Stimulated activated CD4-positive, alpha-beta T cell treated with anti-CD3 and anti-CD28 coated beads, Interleukin-1b, Interleukin-23, amount 100 ng/mL, for 1 hour (primary cell): ENCODE measurements at places on chromosomes 7 and 10.

DNA sequence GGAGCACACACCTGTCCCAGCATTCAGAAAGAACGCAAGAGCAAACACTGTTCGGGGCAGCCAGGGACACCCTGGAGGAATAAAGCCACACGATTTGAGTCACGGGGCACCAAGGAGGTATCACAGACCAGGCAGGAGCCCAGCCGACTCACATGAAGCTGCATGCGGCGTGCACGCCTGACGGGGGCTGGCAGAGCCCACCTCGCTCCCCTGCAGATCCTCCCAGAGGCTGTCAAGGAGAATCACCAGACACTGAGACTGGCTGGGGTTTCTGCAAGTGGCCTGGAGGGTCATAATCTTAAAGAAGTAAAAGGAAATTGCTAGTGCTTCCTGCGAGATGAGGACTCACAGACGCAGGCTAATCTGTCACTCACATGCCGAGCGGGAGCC lies 61.6 kb downstream of the TCERG1L start:
- no peak for DNase-seq

GRCh38 chr10:76303682-76304316 lies 872.4 kb downstream of the LRMDA start:
- DNase-seq = no peak

DNA sequence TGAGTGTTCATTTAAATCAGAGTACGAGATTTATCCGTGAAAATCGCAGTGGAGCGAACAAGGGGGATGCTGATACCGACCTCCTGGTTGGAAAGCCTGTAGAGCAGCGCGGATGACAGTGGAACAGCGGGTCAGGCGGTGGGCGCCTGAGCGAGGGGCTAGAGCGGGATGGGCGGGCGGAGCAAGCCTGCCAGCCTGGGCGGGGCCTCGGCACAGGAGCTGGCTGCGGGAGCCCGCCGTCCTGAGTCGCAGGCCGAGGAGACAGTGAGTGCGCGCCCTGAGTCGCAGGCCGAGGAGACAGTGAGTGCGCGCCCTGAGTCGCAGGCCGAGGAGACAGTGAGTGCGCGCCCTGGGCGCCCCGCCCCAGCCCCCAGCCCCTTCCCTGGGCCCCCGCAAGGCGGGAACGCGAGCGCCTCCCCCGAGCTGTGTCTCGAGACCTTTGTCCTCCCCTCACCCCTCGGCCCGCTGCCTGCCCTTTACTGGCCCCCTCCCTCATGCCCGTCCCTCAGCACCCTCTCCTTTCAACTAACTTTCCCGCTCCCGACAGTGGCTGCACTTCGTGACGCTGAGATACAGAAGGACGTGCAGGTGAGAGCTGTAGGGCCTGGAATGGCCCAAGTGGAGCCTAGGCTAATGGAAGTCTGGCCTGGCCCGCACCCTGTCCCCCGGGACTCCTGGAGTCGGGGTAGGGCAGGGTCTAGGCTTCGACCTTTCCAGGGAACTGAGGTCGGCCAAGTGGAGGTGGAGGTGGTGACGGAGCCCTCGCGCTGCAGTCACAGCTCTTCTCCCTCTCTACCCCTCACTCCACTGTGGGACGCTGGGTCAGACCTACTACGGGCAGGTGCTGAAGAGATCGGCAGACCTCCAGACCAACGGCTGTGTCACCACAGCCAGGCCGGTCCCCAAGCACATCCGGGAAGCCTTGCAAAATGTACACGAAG lies at the start of gene AS3MT:
AS3MT (plus strand) TSS at position 213 of the 941 bp plus-strand sequence; CDS start at position 336, 123 bp downstream.
- no peak for DNase-seq

- DNase-seq = no peak
Observed at GRCh38 chr10:34290412-34291081, 524.5 kb downstream of the PARD3 start.

GRCh38 chr7:142385491-142386340 lies 127.9 kb upstream of the PRSS58 start:
- DNase-seq = no peak

GRCh38 chr10:32940321-32941301 lies 17.4 kb downstream of the ITGB1 start:
- no peak for DNase-seq

- DNase-seq = no peak
Observed at GRCh38 chr7:108091461-108091831, 38.7 kb downstream of the LAMB4 start.

DNA sequence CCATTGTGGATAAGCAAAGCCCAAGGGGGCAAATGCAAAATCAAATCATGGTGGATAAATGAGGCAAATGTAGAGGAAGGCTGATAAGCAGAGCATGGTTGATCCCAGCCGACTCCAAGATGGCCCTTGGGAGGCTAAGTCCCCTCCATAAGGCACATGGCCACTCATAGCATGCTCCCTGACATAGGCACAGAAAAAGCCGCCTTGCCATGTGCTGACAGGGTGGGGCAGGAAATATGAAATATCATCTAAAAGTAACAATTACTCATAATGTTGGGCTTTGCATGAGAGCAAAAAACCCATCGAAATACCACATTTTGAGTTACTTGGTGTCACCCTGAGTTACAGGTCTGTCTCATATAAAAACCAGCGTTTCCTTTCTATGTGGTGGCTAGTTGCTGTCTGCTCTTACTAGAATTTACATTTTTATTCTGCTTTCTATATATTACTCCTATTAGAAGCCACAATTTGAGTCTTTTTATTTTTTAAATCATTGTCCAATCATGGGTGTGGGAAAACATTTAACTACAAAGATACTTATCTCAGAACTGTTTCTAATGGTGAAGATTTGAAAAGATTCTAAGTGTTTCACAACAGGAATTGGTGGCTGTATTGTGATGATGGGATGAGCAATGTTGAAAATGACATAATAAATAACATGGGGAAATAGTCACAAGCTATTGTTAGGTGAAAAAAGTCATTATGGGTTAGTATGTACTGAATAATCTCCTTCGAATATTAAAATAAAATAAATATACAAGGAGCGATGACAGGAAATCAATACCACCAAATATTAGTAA lies 102.7 kb downstream of the CUBN start:
- peak; percentile 43 for DNase-seq

DNA sequence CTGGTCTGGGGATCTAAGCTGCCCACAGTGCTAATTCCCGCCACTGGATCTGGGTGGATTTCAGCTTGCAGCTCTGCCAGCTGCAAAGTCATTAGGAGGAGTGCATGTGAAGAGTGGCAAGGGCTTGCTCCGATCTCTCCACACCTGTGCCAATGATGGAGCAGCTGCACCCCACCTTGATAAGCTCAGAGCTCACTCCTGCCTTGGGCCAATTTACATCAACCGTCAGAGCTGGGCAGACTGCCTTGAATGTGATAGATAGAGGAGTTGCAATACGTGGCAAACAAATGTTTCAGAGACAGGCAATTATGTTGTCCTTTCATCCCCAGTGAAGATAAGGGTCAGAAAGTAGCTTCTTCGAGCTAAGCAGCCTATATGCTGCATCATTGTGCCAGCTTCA lies 379.9 kb downstream of the SH2D4B start:
- no peak for DNase-seq

DNA sequence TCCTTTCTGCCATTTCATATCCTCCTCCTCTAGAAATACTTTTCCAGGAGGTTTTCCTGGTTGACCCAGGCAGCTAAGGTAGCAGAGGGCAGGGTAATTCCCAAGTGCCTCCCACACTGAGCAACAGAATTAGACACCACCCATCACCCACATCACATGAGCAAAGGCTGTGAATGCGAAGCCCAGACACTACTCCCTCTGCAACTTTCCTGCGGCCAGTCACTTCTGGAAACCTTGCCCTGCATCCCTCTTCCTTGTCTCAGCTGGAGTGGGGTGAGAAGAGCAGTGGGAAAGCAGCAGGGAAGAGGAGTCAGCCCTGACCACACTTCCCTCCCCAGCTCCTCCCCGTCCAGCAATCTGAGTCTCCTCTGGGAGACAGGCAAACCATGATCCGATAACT lies 15.2 kb downstream of the TMEM176B start:
- no peak for DNase-seq

GRCh38 chr7:87148332-87148955 lies 3.8 kb upstream of the DMTF1 start:
- no peak for DNase-seq

DNA sequence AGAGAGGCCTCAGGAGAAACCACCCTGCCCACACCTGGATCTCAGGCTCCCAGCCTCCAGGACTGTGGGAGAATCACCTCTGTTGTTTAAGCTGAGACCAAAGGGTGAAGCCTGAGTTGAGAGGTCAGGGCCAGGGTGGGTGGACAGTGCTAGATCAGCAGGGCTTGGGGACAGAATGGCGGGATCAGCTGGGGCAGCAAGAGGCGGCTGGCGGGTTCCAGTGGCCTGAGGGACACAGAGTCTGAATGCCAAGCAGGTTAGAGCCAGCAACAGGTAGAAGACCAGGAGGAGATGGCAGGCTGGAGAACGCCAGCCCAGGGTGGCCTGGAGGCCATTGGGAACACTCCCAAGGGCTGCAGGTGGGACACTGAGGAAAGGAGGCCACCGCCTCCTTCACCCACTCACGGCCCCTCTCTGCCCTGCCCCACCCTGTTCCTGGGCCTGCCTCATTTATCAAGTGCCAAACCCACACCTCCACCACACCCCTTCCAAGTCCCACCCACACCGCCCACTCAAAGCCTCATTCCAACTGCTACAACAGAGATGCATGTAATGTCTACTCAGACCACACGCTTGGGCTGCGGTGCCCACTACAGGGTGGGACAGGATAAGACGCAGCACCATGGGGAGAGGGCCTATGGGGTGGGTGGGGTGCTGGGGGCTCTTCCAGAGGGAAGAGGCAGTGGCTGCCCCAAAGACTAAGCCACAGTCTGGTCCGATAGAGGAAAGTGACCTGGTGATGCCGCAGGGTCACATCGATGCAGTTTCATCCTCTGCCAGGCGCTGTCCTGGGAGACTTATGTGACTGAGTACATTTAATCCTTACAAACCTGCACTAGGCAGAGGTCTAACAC lies 173.9 kb downstream of the TNS3 start:
- no peak for DNase-seq

- DNase-seq = no peak
Observed at GRCh38 chr10:22263106-22263505, 45.3 kb upstream of the EBLN1 start.

GRCh38 chr10:43880160-43880559 lies 231.5 kb upstream of the ZNF32 start:
- DNase-seq = no peak

GRCh38 chr10:79143879-79144278 lies 75.1 kb downstream of the ZMIZ1 start:
- no peak for DNase-seq

GRCh38 chr7:112067632-112068540 lies 138.3 kb downstream of the DOCK4 start:
- DNase-seq = no peak

GRCh38 chr7:87151729-87152111 lies 533 bp upstream of the DMTF1 start:
- no peak for DNase-seq

DNA sequence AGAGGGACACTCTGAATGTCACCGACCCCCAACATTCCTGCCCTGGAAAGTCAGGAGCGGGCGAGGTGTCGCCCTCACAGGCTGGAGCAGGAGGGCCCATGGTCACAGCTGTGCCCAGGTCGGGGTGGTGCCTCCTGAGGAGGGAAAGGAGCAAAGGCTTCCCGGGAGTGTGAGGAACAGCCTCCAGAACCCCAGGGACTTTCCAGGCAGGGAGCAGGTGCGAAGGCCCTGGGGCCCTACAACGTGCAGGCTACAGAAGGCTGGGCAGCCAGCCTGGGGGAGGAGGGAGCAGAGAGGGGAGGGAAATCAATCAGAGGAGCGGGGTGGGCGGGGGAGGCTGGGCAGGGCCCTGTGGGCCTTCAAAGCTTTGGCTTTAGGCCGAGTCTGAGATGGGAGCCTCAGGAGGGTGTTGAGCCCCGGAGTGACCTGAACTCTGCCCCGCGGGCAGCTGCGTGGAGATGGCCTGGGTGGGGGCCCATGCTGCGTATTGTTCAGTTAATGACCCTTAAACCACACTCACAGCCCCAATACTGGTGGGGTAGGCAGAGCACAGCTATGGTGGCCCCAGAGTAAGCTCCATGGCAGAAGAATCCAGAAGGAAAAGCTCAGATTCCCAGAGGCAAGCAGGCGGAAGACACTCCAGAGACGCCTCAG lies 44.2 kb upstream of the PPP2R2D start:
- no peak for DNase-seq

- no peak for DNase-seq
Observed at GRCh38 chr7:84176716-84177115, 17.9 kb downstream of the SEMA3A start.

DNA sequence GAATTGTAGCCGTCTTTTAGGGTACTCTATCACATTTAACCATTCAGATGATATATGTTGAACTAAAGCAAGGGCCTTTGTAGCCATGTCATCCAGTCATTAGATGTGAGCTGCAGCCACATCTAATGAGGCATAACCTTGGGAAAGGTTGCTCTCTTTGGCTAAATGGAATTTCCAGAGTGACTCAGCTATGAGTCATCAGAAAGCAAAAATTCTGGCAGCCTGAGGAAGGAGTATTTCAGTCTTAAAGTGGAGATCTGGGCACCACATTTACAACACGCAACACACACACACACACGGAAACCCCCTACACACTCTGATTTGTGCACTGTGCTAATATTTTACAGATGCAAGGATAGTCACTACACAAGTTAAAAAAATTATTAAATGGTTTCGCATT lies 176.9 kb upstream of the ZWINT start:
- DNase-seq = no peak

GRCh38 chr7:105765846-105766245 lies 110.6 kb downstream of the ATXN7L1 start:
- DNase-seq = no peak

GRCh38 chr10:47166405-47166777 lies 133.6 kb upstream of the GDF10 start:
- no peak for DNase-seq

- DNase-seq = no peak
Observed at GRCh38 chr10:97644936-97645335, 4.5 kb downstream of the PI4K2A start.

DNA sequence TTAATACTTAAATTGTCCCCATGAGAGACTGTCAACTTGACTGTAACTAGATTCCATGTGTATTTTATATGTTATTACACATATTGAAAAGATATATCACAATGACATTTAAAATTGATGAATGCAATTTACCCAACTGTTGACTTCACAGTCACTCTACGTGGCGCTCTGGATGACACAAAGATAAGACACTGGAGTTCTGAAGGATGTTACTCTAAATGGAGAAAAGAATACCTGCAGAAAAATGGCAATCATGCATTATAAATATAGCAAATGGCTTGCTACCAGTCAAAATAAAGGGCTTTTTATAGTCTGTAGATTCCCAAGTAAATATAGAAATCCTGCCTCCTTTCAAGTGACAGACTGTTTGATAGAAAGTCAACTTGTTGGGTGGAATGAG lies 143.6 kb upstream of the KLF6 start:
- no peak for DNase-seq

DNA sequence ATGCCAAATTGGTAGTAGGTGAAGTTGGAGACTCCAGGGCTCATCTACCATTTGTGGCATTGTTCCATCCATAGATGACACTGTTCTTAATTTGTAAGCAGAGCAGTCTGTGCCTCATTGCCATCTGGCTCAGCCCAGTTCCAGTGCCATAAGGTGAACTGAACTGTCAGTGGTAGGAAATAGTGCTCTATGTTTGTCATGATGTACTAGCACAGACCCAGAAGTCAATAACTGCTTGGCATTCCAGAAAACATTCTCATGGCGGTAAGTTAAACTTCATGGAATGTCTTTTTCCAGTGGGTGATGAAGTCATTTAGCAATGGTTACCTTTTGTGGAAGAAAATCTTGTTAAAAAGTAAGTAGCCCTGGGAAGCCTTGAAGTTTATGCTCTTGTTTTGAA lies 302.7 kb downstream of the SUGCT start:
- DNase-seq = no peak

- DNase-seq = no peak
Observed at GRCh38 chr7:50092579-50093491, at the start of gene ZPBP. Gene ZPBP, minus strand, starts transcription at chr7:50093246. Its CDS starts 52 bp downstream, at chr7:50093194.

- no peak for DNase-seq
Observed at GRCh38 chr10:9076066-9076465, 1021.6 kb downstream of the GATA3 start.
